ENCODE measurements at places on chromosomes 11 and 22. TPM values are rescaled to one million over a fixed set of nuclear protein-coding genes. Genes with fewer than 3 reads are reported as not detected.

Gene BACE1
- total RNA-seq, result 13.0 TPM

Gene OR8A1
- not detected for total RNA-seq

Gene TPBGL
- under 0.01 TPM for total RNA-seq

Gene SAA2
- total RNA-seq, result not detected

Gene TBX10
- total RNA-seq, result not detected

Gene SCGB1A1
- total RNA-seq, result not detected

Measured in bladder microvascular endothelial cell (primary cell).